ENCODE measurements at places on chromosomes 16 and 17. TPM values are rescaled to one million over a fixed set of nuclear protein-coding genes. Genes with fewer than 3 reads are reported as not detected.

The CAPNS2 gene
- not detected for total RNA-seq

The TOX3 gene
- not detected for total RNA-seq

The PTX4 gene
- total RNA-seq = not detected

The SGCA gene
- total RNA-seq = 207 TPM

GRCh38 chr17:44608727-44609435 is 47.4 kb upstream of the MEIOC start:
- DNase-seq = no peak

DNA sequence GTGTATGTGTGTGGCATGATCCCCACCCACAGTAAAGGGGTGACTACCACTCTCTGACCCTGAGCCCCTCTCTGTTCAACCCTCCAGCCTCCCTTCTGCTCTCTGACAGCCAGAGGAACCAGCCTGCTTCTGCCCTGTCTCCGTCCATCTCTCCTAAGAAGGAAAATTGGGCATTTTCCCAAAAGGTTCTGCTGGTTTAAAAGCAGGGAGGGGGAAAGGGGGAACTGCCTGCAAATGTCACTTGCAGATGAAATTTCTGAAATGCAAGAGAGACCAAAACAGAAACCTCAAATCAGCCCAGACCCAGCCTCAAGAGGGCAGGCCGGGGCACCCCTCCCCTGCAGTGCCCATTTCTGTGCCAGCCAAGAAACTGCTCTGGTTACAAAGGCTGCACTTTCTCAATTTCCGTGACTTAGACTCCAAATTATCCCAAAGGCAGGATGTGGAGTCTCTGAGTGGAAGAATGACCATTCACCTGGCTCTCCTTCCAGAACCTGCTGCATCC is 197.9 kb downstream of the RBFOX3 start:
- DNase-seq = no peak

- no peak for DNase-seq
Measured at GRCh38 chr17:64400642-64401041, 10.0 kb upstream of the PECAM1 start.

GRCh38 chr16:87062569-87063442 is 254.4 kb downstream of the C16orf95 start:
- peak; percentile 70 for DNase-seq

GRCh38 chr17:75073618-75074047 is 14.1 kb upstream of the SLC16A5 start:
- no peak for DNase-seq

DNA sequence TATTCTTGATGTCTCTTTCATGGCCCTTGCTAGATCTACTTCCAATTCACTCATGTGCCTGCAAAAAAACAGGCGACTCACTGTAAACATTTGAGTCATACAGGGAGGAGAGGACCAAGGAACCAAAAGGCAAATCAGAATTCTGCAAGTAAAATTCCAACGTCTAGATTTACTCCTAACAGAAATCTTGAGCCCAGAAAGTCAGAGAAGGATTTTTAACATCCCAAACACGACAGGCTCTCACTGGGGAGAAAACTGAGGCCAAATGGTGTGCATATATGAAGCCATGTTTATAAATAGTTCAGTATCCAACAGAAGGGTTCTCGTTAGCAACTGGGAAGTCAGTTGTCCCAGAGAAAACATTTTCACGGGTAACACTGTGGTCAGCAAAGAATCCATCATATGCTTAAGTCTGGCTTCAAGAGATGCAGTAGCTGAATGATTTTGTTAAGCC is 40.1 kb downstream of the LITAF start:
- DNase-seq = peak; percentile 5

DNA sequence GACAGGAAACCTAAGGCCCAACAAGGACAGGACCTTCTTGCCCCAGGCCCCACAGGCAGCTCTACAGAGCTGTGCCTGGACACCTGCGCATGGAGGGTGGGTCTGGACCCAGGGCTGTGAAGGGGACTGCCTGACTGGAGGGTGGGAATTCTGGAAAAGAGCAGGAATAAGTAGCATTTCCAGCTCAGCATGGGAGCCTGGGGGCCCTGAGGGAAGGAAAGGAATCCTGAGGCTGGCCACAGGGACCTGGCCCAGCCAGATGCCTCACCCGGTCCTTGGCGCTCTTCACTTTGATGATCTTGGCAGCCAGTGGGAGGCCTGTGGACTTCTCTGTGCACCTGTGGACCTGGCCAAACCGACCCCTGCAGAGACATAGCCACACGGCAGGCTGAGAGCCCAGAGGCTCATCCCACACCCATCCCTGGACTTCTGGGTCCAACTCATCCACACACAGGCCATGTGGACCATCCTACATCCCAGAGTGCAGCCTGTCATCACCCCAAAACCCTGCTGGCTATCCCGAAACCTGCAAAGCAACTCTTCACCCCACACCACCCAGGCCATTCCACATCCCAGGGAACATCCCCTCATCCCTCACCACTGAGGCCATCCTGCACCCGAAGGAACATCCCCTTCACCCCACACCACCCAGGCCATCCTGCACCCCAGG is 18.7 kb downstream of the MYLK3 start:
- no peak for DNase-seq

- no peak for DNase-seq
Measured at GRCh38 chr16:86406056-86406455, 104.3 kb upstream of the FOXF1 start.

GRCh38 chr17:60091908-60092331 is 13.2 kb upstream of the HEATR6 start:
- peak; percentile 79 for DNase-seq

- DNase-seq = no peak
Measured at GRCh38 chr17:3974980-3975379, 10.7 kb upstream of the ATP2A3 start.

GRCh38 chr17:74768763-74769114 is 7.4 kb downstream of the NAT9 start:
- DNase-seq = no peak

- no peak for DNase-seq
Measured at GRCh38 chr16:27111486-27111885, 44.8 kb downstream of the C16orf82 start.

GRCh38 chr16:2177101-2177500 is 19.3 kb downstream of the CASKIN1 start:
- DNase-seq = no peak
